Urinary bladder (tissue), 4 donors: ENCODE measurements at places on chromosomes 4 and X. TPM values are rescaled to one million over a fixed set of nuclear protein-coding genes. Genes with fewer than 3 reads are reported as not detected.

SLC6A14 gene
- polyA plus RNA-seq = 0.03 TPM

HSD17B13 gene
- polyA plus RNA-seq = 1.1 TPM

SHROOM4 gene
- 3.5 TPM for polyA plus RNA-seq

GLRB gene
- polyA plus RNA-seq = 4.2 TPM

TCP11X2 gene
- polyA plus RNA-seq = not detected

DNA sequence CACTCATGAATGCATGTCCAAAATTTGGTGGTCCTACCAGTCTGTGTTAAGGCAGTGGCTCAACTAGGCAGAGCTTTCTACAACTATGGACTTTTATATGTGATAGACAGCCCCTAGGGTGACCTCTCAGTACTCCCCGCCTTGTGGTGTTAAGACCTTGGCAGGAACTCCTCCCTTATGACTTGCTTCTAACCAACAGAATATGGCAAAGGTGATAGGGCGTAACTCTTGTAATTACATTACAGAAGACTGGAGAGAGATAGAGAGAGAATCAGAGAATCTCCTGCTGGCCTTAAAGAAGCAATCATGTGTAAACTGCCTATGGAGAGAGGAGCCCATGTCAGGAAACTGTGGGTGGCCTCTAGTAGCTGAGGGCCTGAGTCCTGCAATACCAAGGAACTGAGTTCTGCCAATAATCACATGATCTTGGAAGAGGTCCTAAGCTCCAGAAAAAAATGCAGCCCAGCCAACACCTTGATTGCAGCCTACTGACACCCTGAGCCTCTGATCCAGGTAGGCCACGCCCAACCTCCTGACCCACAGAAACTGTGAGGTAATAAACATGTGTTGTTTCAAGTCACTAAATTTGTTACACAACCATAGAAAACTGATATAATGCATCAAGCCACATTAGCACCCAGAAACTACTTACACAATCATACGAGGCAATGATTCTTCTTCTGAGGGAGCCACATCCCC, 68.9 kb downstream of the INPP4B start:
- DNase-seq = no peak

GRCh38 chr4:109472343-109472761, 38.7 kb downstream of the SEC24B start:
- no peak for DNase-seq

GRCh38 chrX:115177932-115178331, 11.3 kb upstream of the RBMXL3 start:
- no peak for DNase-seq

GRCh38 chr4:119049342-119049741, 86.3 kb upstream of the MYOZ2 start:
- DNase-seq = no peak

DNA sequence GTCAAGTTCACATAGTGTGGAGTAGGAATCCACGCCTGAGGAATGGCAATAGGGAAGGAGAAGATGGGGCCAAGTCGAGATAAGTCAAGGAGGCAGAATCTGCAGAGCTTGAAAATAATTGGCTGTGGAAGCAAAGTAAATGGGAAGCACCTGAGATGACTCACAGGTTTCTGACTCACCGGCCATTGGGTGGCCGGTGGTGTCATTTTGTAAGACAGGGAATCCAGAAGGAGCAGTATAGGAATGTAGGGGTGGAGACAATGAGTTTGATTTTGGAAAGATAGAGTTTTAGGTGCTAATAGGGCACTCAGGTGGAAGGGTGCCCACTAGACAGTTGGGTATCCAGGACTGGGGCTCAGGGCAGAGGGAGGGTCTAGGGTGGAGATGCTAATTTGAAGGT, 201.0 kb upstream of the MAMLD1 start:
- DNase-seq = no peak

- DNase-seq = no peak
These were observed 59.2 kb upstream of the SLC39A8 start for GRCh38 chr4:102404431-102404969.
